ENCODE measurements at places on chromosomes 6 and 20.

- no peak for DNase-seq
These were observed 79.9 kb upstream of the NAA20 start for GRCh38 chr20:19937218-19937617.

- DNase-seq, result no peak
These were observed 113.0 kb downstream of the GMDS start for GRCh38 chr6:2132416-2132815.

DNA sequence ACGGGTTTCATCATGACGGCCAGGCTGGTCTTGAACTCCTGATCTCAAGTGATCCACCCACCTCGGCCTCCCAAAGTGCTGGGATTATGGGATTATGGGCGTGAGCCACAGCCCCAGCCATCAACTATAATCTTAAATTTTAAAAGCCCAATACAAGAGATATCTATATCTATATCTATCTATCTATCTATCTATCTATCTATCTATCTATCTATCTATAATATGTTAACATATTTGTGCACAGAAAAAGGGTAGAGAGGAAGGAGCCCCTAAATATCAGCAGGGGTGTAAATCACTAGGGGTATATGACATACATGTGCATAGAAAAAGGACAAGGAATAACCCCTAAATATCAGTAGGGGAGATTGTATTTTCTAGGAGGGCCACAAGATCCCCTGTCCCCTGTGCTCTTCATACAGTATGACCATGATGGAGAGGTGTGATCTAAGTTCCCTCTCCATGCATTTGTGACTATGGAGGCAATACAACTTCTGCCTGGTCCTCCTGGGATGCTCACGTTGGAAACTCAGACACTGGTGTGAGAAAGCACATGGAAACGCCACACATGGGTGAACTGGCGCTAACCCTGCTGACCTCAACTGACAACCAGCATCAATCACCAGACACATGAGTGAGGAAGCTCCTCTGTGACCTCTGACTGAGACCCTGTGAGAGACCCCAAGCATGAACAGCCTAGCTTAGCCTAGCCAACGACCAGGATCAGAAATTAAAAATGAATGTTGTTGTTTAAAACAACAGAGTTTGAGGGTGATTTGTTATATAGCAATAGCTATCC lies 1.2 kb upstream of the SPATS1 start:
- no peak for DNase-seq

- no peak for DNase-seq
These were observed 797 bp downstream of the SMIM13 start for GRCh38 chr6:11094411-11094851.

DNA sequence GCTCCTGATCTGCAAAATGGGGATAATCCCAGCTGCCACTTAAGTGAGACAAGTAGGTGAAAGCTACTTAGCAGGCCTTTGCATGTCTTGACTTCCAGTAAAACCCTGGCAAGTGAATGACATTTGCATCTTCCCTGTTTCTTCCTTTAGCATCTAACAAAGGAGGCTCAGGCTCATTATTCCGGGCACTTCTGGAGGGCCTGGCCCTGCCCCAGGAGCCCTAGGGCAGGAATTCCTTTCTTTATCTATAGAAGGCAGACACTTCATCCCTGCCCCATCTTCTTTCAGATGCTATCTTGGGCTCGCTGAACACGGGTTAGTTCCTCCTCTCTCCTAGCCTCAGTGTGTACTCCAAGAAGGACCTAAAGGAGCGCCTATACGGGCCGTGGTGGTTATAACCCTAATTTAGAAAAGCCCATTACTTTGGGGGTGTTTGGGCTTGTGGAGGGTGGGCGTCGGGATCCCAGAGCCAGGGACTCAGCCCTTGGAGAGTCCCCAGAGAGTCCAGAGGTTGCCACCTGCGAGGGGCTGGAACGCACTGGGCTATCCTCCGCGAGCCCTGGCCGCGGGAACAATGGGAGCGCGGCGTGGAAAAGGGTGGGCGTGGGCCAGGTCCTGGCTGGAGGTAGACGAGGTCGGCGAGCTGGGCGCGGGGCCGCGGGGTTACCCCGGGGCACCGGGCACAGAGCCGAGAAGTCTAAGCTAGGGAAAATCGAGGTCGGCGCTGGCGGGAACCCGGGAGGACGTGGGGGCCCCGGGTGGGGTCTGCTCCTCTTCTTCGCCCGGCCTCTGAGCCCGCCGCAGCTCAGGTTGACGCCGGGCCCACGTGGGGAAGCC lies 62.8 kb upstream of the EPB41L1 start:
- no peak for DNase-seq

- no peak for DNase-seq
These were observed 124.1 kb upstream of the NEDD9 start for GRCh38 chr6:11356404-11357155.

GRCh38 chr6:48881551-48881950 lies 581.5 kb downstream of the MMUT start:
- no peak for DNase-seq

DNA sequence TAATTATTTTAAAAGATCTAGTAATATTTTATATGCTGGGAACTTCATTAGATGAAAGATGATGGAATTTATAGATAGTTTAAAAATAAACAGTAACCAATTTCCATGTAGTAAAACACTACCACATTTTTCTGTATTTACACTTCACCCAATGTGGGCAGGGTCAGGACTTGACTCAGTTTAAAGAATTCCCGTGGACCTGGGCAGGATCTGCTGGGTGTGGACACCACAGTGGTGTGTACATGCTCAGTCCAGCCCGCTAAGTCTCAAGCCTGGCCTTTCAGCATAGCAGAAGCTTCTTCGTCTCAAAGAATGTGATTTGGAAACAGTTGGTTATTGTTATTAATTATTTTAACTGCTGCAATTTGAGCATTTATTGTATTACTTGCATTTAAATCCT lies 364.2 kb downstream of the SYNE1 start:
- DNase-seq, result no peak

GRCh38 chr20:45283551-45284057 lies 23.0 kb upstream of the RBPJL start:
- no peak for DNase-seq

GRCh38 chr20:36468149-36469000 lies 72.9 kb upstream of the MYL9 start:
- no peak for DNase-seq

GRCh38 chr20:47319517-47320252 lies 36.8 kb downstream of the ZMYND8 start:
- DNase-seq, result no peak

DNA sequence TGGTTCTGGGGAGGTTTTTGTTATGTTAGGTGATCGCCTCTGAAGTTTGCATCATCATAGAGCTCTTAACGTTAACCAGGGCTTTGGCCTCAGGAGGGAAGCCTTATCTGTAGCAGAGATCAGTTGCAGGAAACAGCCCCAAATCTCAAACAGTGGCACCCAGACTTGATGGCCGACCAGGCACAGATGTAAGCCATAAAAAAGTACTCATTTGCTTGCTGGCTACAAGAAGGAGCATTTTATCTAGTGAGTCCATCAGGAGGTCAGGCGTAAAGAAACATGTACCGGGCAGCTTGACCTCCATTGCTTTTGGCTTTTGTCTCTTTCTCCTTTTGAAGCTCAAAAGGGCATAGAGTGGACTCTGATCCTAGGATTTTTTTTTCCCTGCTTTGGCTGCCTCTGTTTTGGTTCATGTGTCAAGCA lies 122.3 kb downstream of the CCDC170 start:
- no peak for DNase-seq
